ENCODE measurements at places on chromosomes 13 and 19. TPM values are rescaled to one million over a fixed set of nuclear protein-coding genes. Genes with fewer than 3 reads are reported as not detected.

CAMSAP3 gene
- 0.20 TPM for total RNA-seq

ZNF154 gene
- total RNA-seq, result 10.1 TPM

AZU1 gene
- not detected for total RNA-seq

CGB8 gene
- total RNA-seq, result not detected

KLHL1 gene
- total RNA-seq, result not detected

MBD3L1 gene
- total RNA-seq, result not detected

SHISA7 gene
- not detected for total RNA-seq

TOMM40 gene
- total RNA-seq, result 46.5 TPM

KIR2DL3 gene
- not detected for total RNA-seq

FFAR2 gene
- 0.44 TPM for total RNA-seq

CGB3 gene
- total RNA-seq, result not detected

FUT1 gene
- 2.2 TPM for total RNA-seq

KIR3DL2 gene
- total RNA-seq, result 0.11 TPM

CEACAM19 gene
- total RNA-seq, result 2.5 TPM

PPP2R1A gene
- total RNA-seq, result 446 TPM

FFAR3 gene
- not detected for total RNA-seq

CDX2 gene
- total RNA-seq, result not detected

JOSD2 gene
- 24.2 TPM for total RNA-seq

IGFL3 gene
- not detected for total RNA-seq

ETV2 gene
- not detected for total RNA-seq

ZNF555 gene
- total RNA-seq, result 8.8 TPM

DHX34 gene
- total RNA-seq, result 5.6 TPM

MEDAG gene
- total RNA-seq, result 9.3 TPM

ELANE gene
- 1.8 TPM for total RNA-seq

PSG4 gene
- not detected for total RNA-seq

MBD3L2 gene
- not detected for total RNA-seq

ZNF221 gene
- total RNA-seq, result 5.5 TPM

GARIN5A gene
- 0.86 TPM for total RNA-seq

MAMSTR gene
- 2.8 TPM for total RNA-seq

PGLYRP1 gene
- not detected for total RNA-seq

Data from right cardiac atrium (tissue), 5 donors.